ENCODE measurements at places on chromosomes 3 and 15. TPM values are rescaled to one million over a fixed set of nuclear protein-coding genes. Genes with fewer than 3 reads are reported as not detected.

The VWA5B2 gene
- total RNA-seq: 100.0 TPM

The PSTPIP1 gene
- 2.4 TPM for total RNA-seq

The ANO10 gene
- 202 TPM for total RNA-seq

The RPP25 gene
- total RNA-seq: 7.6 TPM

The MNS1 gene
- 0.72 TPM for total RNA-seq

The VILL gene
- 81.7 TPM for total RNA-seq

The PTX3 gene
- 25.7 TPM for total RNA-seq

The CLDN16 gene
- 0.29 TPM for total RNA-seq

DNA sequence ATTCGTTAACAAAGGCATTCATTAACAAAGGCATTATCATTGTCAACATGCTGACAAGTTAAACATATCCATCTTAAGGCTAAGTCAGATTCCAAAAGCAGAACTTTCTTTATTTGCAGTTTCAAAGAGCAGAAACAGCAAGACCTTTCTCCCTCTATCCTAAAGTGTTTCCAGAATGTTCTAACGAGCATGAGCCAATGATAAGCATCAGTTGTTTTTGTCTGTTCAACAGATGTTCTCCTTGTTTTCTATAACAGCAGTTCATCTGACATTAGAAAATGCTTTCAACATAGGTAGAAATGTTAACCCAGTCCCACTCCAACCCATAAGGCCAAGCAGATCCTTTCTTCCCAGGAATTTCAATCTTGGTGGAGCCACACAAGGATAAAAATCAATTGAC lies 77.6 kb upstream of the POMGNT2 start:
- no peak for DNase-seq

GRCh38 chr3:64188810-64189560 lies 36.3 kb downstream of the PRICKLE2 start:
- peak; percentile 80 for DNase-seq

- DNase-seq: no peak
These were observed 267.2 kb upstream of the ROBO1 start for GRCh38 chr3:80035021-80035420.

- peak; percentile 86 for DNase-seq
These were observed at the start of gene ZNF620 for GRCh38 chr3:40505599-40506462. ZNF620 (plus strand) TSS chr3:40506039; CDS start chr3:40506353, 314 bp downstream.

GRCh38 chr15:30830961-30831360 lies 72.8 kb upstream of the FAN1 start:
- no peak for DNase-seq

Measured in stomach (tissue), 19 donors.